T-helper 2 cell treated with Interferon-gamma antibody and Interleukin-4, amounts not matched to agents 5 μg/mL and 100 μg/mL, for 36 hours (primary cell): ENCODE measurements at places on chromosomes 12 and 14.

GRCh38 chr12:47124451-47124850 lies 44.7 kb upstream of the AMIGO2 start:
- peaks cover 8% of the 10 kb centered on the region for H3K36me3 ChIP-seq
- H3K27ac ChIP-seq: no peak overlapping the region
- H3K4me1 ChIP-seq: peaks cover 4% of the 10 kb centered on the region
- no peak overlapping the region for H3K4me3 ChIP-seq
- no peak for DNase-seq

DNA sequence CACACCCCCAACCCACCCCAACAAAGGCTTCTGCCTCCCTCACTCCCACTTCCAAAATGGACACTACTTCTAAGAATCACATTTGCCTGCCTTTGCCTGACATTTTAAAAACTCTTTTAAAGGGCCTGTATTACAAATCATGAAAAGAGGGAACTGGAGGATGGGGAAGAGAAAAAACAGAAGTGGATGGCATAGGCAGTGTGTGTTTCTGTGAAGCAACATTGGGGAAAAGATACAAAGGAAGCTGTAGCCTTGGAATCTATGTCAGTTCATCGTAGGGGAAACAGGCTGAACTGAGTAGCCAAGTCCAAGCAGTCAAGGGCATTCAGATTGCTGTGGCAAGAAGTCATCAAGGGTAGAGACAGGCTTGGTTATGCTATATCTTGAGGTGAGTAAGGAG lies 273.9 kb downstream of the BTG1 start:
- no peak for DNase-seq
- no peak overlapping the region for H3K4me3 ChIP-seq
- H3K27ac ChIP-seq: no peak overlapping the region
- H3K4me1 ChIP-seq: peaks cover 28% of the 10 kb centered on the region
- H3K36me3 ChIP-seq: peaks cover 3% of the 10 kb centered on the region

GRCh38 chr14:33846100-33846824 lies 104.6 kb downstream of the EGLN3 start:
- DNase-seq: no peak
- H3K27ac ChIP-seq: no peak overlapping the region
- no peak overlapping the region for H3K4me3 ChIP-seq

- no peak for DNase-seq
- no peaks in the 10 kb centered on the region for H3K4me1 ChIP-seq
- no peak overlapping the region for H3K4me3 ChIP-seq
- no peaks in the 10 kb centered on the region for H3K27me3 ChIP-seq
- H3K36me3 ChIP-seq: peaks cover 1% of the 10 kb centered on the region
- H3K27ac ChIP-seq: no peak overlapping the region
Observed at GRCh38 chr12:2165927-2166326, 113.1 kb downstream of the CACNA1C start.

DNA sequence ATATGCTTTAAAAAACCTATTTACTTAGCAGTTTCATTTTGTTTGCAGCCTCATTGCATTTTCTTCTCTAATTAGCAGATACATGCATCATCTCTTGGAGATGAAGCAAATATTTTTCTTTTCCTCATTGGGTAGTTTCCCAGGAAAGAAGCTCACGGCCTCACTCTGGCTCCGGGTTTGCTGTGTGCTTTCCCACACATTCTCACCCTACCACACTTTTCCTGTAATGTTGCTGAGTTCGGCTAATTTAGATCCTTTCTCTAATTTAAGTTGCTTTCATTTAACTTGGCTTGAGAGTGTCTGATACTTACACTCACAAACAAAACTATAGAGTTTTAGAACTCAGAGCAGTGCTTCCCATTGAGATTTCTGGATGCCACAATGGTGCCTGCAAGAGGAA lies 928.2 kb downstream of the NRXN3 start:
- no peaks in the 10 kb centered on the region for H3K27me3 ChIP-seq
- no peak for DNase-seq
- no peaks in the 10 kb centered on the region for H3K36me3 ChIP-seq
